ENCODE measurements at places on chromosomes 2 and 18.

DNA sequence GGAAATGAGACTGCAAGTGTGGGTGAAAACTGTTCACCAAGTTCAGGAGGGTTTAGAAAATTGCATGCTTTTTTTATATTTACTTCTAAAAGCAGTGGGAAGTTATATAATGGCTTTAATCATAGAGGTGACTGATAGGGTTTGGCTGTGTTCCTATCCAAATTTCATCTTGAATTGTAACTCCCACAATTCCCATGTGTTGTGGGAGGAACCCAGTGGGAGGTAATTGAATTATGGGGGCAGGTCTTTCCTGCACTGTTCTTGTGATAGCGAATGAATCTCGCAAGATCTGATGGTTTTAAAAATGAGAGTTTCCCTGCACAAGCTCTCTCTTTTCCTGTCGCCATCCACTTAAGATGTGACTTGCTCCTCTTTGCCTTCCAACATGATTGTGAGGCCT, 35.7 kb upstream of the NTSR2 start:
- no peak for DNase-seq

GRCh38 chr2:20302019-20302418, 48.6 kb downstream of the PUM2 start:
- no peak for DNase-seq

GRCh38 chr18:14100503-14101286, 31.5 kb downstream of the ZNF519 start:
- no peak for DNase-seq

DNA sequence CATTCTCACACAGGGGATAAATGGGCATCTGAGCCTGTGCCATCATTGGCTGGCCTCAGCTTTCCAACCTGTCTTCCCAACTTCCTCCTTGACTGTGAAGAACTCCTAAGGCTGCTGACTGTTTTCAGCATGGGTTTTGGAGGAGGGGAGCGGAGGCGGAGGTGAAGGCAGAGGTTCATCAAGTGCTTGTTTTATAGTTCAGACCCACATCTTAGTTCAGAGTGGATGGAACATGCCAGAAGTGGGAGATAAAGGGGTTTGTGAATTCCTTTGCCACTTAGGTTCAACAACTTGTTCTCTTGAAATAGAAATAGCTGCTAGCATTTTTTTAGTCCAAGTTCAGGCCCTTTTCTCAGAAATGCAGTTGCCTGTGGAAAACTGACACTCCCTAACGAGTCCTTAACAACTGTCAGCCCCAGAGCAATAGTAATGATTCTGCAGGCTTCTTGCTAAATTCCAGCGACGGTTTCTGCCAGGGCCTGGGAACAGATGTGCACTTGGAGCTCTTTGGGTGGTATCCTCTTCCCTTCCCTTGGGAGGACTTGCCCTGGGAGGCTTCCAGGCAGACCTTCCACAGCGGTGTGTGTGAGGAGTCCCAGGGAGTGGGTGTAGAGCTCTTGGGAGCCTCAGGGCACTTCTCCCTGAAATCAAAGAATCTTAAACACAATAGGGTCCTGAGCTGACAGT, 30.1 kb upstream of the ITGA6 start:
- DNase-seq, result no peak

DNA sequence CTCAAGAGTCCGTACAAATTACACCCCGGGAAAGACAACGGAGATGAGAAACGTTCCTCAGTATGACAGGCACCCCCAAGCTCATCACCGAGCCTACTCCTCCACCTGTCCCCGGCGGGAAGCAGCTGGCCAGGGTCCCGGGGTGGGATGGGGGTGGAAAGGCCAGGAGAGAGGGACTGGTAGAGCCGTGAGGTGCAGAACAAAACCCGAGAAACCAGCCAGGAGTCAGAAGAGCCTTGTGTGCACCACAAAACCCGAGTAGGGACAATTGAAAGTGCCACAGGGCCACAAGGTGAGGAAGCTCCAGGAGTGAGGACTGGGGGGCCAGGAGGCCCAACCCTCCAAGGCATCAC, 75.5 kb upstream of the SALL3 start:
- DNase-seq, result no peak

GRCh38 chr2:240472078-240472790, 36.8 kb downstream of the GPC1 start:
- no peak for DNase-seq

- no peak for DNase-seq
Measured at GRCh38 chr2:86358957-86359356, 21.5 kb upstream of the REEP1 start.

DNA sequence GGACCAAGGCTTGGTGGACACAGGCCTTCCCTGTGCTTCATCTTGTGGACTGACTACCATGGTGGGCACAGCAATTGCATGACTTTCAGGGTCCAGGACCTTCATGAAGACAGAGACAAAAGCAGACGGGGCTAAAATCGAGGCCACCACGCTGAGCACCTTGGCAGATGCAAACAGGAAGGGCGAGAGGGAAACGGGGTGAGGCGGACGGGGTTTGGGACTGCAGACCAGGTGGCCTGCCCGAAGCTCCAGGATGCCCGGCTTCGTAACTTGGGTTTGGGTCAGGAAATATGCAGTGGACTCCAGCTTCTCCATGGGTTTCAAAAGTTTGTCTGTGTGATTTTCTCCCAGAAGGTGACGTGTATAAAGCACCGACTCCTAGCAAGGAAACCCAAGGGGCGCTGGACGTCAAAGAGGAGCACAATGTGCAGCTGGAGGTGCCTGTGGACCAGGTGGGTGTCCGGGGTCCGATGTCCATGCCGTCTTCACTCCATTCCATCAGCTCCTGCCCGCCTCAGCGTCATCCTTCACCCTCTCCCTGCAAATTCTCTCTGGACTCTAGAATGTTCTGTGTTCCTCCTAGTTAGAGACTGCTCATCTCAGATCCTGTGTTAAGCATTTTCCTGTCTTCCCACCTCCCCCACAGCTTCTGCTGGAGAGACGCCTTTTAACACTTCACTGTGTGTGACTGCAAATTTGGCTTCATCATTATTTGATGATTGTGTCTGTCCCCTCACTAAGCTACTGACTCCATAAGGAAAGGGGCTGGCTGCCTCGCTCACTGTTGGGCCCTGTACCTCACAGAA, 65.8 kb downstream of the DCDC2C start:
- no peak for DNase-seq
